ENCODE measurements at places on chromosomes 6 and 20. TPM values are rescaled to one million over a fixed set of nuclear protein-coding genes. Genes with fewer than 3 reads are reported as not detected.

RSPH4A gene
- total RNA-seq: 0.22 TPM

TMC2 gene
- not detected for total RNA-seq

RAB44 gene
- total RNA-seq: 0.11 TPM

DUSP15 gene
- total RNA-seq: not detected

TRIM15 gene
- not detected for total RNA-seq

ERVFRD-1 gene
- total RNA-seq: under 0.01 TPM

SLC26A8 gene
- total RNA-seq: not detected

TPX2 gene
- total RNA-seq: 11.4 TPM

CDH4 gene
- total RNA-seq: under 0.01 TPM

TCP11 gene
- 1.6 TPM for total RNA-seq

FAM83C gene
- total RNA-seq: 0.33 TPM

CASS4 gene
- total RNA-seq: 1.5 TPM

IL20RA gene
- total RNA-seq: not detected

SYNDIG1 gene
- not detected for total RNA-seq

ASIP gene
- not detected for total RNA-seq

RCAN2 gene
- not detected for total RNA-seq
